ENCODE measurements at places on chromosomes 4 and X. TPM values are rescaled to one million over a fixed set of nuclear protein-coding genes. Genes with fewer than 3 reads are reported as not detected.
A peak's percentile ranks its signal among the peaks of the same experiment; 100 is the strongest.

GRCh38 chr4:26719954-26720552, 136.2 kb downstream of the TBC1D19 start:
- H3K27ac ChIP-seq: no peak overlapping the region
- H3K4me3 ChIP-seq: no peak overlapping the region
- DNase-seq: no peak
- no peaks in the 10 kb centered on the region for H3K27me3 ChIP-seq
- no peaks in the 10 kb centered on the region for H3K36me3 ChIP-seq

- H3K36me3 ChIP-seq: no peaks in the 10 kb centered on the region
- no peak overlapping the region for H3K27ac ChIP-seq
- no peak overlapping the region for H3K4me3 ChIP-seq
- no peaks in the 10 kb centered on the region for H3K4me1 ChIP-seq
- no peaks in the 10 kb centered on the region for H3K27me3 ChIP-seq
- DNase-seq: no peak
These were observed 23.0 kb downstream of the NAT8L start for GRCh38 chr4:2082118-2082517.

- no peak overlapping the region for H3K27ac ChIP-seq
- no peak overlapping the region for H3K4me3 ChIP-seq
- DNase-seq: no peak
- no peaks in the 10 kb centered on the region for H3K4me1 ChIP-seq
These were observed 556.5 kb upstream of the NR3C2 start for GRCh38 chr4:148998719-148999118.

The ANXA3 gene
- 243 TPM for total RNA-seq

DNA sequence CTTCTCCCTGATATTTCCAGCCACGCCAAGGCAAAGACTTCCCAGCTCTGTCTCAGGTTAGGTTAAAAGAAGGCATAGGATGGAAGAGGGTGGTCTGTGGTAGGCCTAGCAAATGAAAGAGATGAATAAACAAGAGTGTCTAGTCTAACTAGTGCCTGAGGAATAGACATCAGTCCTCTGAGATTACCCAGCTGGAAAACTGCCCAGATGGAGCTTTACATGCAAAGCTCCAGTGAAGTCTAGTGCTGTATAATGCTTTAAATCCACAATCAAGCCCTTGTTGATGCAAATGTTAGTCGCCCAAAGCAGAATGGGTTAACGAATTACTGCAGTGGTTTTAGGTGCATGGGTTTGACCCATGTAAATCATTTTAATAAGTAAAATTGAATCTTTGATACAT, 24.8 kb upstream of the GUCY1B1 start:
- H3K4me3 ChIP-seq: no peak overlapping the region
- no peak overlapping the region for H3K27ac ChIP-seq
- H3K27me3 ChIP-seq: no peaks in the 10 kb centered on the region
- no peaks in the 10 kb centered on the region for H3K4me1 ChIP-seq
- no peak for DNase-seq
- H3K36me3 ChIP-seq: no peaks in the 10 kb centered on the region

The DAPP1 gene
- total RNA-seq: 7.2 TPM

- H3K27ac ChIP-seq: no peak overlapping the region
- no peaks in the 10 kb centered on the region for H3K36me3 ChIP-seq
- H3K4me3 ChIP-seq: no peak overlapping the region
These were observed 29.6 kb downstream of the TRIM2 start for GRCh38 chr4:153233761-153234371.

- DNase-seq: peak; percentile 64
- no peaks in the 10 kb centered on the region for H3K4me1 ChIP-seq
- peak within 1 kb of the TSS; percentile 56 for H3K27ac ChIP-seq
- no peaks in the 10 kb centered on the region for H3K36me3 ChIP-seq
- peak within 1 kb of the TSS; percentile 36 for H3K4me3 ChIP-seq
- no peaks in the 10 kb centered on the region for H3K27me3 ChIP-seq
These were observed at the start of gene CXXC4 for GRCh38 chr4:104494822-104495559. TSS of gene CXXC4 (minus strand) at chr4:104494894. CDS start at chr4:104491802, 3,092 bp downstream.

The ADH7 gene
- not detected for total RNA-seq

DNA sequence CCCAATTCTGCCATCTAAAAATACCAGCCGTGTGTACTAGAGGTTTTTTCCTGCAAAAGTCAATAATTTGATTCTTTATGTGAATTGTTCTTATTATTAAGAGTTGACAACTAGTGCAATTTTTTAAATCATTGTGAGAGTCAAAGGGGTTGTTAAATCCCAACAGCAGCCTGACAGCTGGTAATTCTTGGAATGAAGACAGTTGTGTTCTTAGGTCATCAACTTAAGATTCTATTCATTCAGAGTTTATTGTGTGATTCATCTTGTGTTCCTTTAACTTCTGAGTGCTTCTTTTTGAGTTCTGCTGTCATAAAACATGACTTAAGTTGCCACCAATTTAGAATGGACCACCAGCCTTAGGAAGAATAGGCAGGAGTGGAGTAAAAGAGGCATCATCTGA, 329.0 kb downstream of the NAF1 start:
- no peak for DNase-seq
- H3K27ac ChIP-seq: no peak overlapping the region
- no peaks in the 10 kb centered on the region for H3K36me3 ChIP-seq
- H3K27me3 ChIP-seq: no peaks in the 10 kb centered on the region

The PROM1 gene
- 0.18 TPM for total RNA-seq

- H3K27ac ChIP-seq: no peak overlapping the region
- no peak overlapping the region for H3K4me3 ChIP-seq
- no peaks in the 10 kb centered on the region for H3K36me3 ChIP-seq
- no peak for DNase-seq
These were observed 103.5 kb downstream of the FHDC1 start for GRCh38 chr4:153039542-153040185.

DNA sequence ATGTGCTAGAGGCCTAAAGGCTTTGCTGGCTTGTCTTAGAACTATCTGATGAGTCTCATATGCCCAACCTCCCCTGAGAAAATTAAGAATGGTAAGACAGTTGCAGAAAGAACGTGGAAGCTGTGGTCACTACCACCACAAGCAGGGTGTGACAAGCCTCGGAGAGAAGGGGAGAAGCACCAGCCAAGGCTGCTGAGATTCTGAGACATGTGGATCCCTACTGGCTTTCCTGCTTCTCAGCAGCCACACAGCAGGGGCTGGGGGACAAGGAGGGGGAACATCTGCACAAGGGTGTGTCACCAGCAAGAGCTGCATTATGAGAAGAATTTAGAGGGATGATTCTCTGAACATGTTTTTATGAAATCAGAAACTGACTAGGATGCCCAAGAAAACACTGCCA, 19.4 kb downstream of the TAPT1 start:
- no peaks in the 10 kb centered on the region for H3K4me1 ChIP-seq
- no peak overlapping the region for H3K4me3 ChIP-seq

- no peak overlapping the region for H3K27ac ChIP-seq
- no peak overlapping the region for H3K4me3 ChIP-seq
- DNase-seq: no peak
- no peaks in the 10 kb centered on the region for H3K4me1 ChIP-seq
These were observed 40.9 kb downstream of the SEPTIN11 start for GRCh38 chr4:76990288-76991080.

DNA sequence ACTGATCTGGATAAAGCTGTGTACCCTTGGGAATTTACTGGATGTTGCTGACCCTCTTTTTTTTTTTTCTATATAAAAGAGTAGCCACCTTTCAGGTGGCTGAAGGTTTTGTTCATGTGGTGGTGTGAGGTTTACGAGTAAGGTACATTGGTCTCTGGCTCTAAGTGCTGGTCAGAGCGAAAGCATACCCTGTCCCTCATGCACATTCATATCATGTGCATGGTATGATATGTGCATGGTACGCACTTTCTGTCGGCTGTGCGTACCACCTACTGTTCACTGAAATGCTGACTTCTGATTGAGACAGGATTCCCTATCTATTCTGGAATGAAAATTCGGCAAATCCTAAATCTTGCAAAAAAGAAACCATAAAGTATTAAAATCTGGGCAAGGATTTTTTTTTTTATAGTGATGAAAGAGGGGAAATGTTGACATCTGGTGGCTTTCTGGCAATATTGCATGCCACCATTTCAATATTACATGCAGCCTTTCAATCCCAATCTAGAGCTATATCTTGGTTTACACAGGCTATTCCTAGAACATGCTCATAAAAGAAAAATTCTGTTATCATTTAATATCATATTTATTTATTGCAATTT, 32.8 kb downstream of the FAM149A start:
- no peaks in the 10 kb centered on the region for H3K36me3 ChIP-seq
- no peak for DNase-seq
- no peak overlapping the region for H3K27ac ChIP-seq
- H3K4me3 ChIP-seq: peak overlapping the region; percentile 21
- H3K4me1 ChIP-seq: no peaks in the 10 kb centered on the region

- no peaks in the 10 kb centered on the region for H3K36me3 ChIP-seq
- no peaks in the 10 kb centered on the region for H3K27me3 ChIP-seq
- H3K27ac ChIP-seq: peak overlapping the region; percentile 65
- H3K4me3 ChIP-seq: no peak overlapping the region
- DNase-seq: peak; percentile 34
These were observed 22.5 kb upstream of the CENPU start for GRCh38 chr4:184756399-184756798.

- H3K36me3 ChIP-seq: no peaks in the 10 kb centered on the region
- DNase-seq: no peak
- no peaks in the 10 kb centered on the region for H3K27me3 ChIP-seq
- H3K27ac ChIP-seq: no peak overlapping the region
- no peaks in the 10 kb centered on the region for H3K4me1 ChIP-seq
These were observed 813.5 kb upstream of the SLIT2 start for GRCh38 chr4:19438233-19438632.

The ZRSR2 gene
- 28.2 TPM for total RNA-seq

DNA sequence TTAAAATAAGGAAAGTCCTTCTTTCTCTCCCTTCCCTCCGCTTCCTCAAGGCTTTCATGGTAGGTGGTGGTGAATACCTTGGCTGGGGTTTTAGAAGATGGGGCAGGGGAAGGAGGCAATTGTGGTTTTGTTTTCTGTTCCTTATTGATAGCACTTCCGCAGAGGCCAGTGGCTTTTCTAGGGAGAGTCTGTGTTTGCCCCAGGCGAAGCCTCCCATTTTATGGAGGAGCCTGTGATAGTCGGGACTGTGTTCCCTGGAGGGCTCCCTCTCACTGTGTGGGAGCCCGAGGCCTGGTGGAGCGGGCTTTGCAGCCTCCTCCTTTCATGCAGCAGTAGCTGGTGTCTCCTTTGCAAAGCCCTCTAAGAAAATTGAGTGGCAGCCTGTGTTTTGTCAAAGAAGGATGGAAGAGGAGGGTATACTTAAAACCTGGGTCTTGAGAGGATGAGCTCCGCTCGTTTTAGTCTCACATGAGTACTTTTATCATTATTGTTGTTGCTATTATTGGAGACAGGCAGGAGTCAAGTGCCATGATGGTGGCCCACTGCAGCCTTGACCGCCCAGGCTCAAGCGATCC, 29.8 kb upstream of the STOX2 start:
- no peak overlapping the region for H3K4me3 ChIP-seq
- no peak for DNase-seq
- no peaks in the 10 kb centered on the region for H3K27me3 ChIP-seq
- H3K4me1 ChIP-seq: no peaks in the 10 kb centered on the region
- no peaks in the 10 kb centered on the region for H3K36me3 ChIP-seq

DNA sequence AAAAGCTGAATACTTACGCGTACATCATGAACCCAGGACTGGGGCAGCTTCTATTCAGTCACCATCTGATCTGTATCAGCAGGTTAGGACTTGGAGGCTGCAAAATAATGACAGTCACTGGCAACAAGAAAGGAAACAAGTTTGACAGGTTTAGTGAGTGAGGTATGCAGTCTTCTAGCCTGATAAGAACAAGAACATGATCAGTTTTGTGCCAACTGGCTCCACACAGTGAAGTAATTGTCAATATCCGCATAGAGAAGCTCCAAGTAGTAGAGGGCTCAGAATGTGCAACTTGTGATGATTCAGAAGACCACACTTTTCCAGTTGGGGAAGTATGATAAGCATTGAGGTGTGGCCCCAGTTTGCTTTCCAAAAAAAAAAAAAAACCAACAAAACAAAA, at the start of gene TMPRSS11F:
TMPRSS11F (minus strand) TSS at position 77 of the 400 bp plus-strand sequence; CDS start at position 28, 49 bp downstream.
- H3K4me3 ChIP-seq: no peak within 1 kb of the TSS
- DNase-seq: no peak
- no peaks in the 10 kb centered on the region for H3K27me3 ChIP-seq
- H3K36me3 ChIP-seq: no peaks in the 10 kb centered on the region
- H3K4me1 ChIP-seq: no peaks in the 10 kb centered on the region

The ZDHHC15 gene
- 8.6 TPM for total RNA-seq

The CT45A10 gene
- not detected for total RNA-seq

The RHOXF2 gene
- total RNA-seq: not detected

DNA sequence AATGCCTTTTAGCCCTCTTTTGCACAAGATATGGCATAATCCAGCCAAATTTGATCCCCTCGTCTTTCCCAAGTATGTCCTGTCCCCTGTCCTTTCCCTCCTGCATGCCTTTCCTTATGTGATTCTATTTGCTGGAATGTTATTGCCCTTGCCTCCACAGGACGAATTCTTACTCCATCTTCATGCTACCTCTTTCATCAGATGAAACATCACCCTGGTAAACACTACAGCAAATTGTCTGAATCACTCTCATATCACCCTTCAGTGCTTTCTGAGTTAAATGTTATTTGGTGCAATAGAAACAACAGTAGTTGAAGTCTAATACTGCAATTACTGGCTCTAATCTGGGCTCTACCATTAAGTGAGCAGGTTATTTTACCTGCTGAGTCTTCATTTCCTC, 52.2 kb upstream of the FAT1 start:
- DNase-seq: no peak
- no peak overlapping the region for H3K27ac ChIP-seq
- no peak overlapping the region for H3K4me3 ChIP-seq

DNA sequence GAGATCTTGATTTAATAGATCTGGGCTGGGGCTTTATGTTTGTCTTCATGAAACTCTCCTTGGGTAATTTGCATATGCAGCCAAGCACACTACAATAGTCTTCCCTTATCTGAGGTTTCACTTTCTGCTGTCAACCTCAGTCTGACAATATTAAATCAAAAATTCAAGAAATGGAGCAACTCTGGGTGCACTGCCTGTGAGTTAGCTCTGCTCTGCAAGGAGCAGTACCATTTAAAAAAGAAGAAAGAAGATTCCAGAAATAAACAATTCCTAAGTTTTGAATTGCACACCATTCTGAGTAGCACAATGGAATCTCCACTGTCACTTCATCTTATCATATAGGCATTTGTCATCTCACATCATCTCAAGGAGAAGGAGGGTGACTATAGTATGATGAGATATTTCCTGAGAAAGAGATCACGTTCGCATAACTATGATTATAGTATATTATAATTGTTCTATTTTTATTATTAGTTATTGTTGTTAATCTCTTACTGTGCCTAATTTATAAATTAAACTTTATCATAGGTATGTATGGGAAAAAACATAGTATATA, 9.4 kb downstream of the FNIP2 start:
- no peak for DNase-seq
- no peaks in the 10 kb centered on the region for H3K4me1 ChIP-seq
- H3K4me3 ChIP-seq: no peak overlapping the region
- no peak overlapping the region for H3K27ac ChIP-seq
- no peaks in the 10 kb centered on the region for H3K36me3 ChIP-seq
- no peaks in the 10 kb centered on the region for H3K27me3 ChIP-seq

The F11 gene
- total RNA-seq: not detected

- no peak for DNase-seq
- no peak overlapping the region for H3K4me3 ChIP-seq
- H3K36me3 ChIP-seq: no peaks in the 10 kb centered on the region
- H3K4me1 ChIP-seq: no peaks in the 10 kb centered on the region
- H3K27me3 ChIP-seq: no peaks in the 10 kb centered on the region
These were observed 213.4 kb upstream of the LNX1 start for GRCh38 chr4:53804719-53805118.

GRCh38 chr4:1187182-1187581, 14.8 kb upstream of the SPON2 start:
- no peaks in the 10 kb centered on the region for H3K27me3 ChIP-seq
- no peaks in the 10 kb centered on the region for H3K36me3 ChIP-seq
- DNase-seq: peak; percentile 30
- peak overlapping the region; percentile 99 for H3K27ac ChIP-seq

The VCX3A gene
- not detected for total RNA-seq

The EDA2R gene
- total RNA-seq: 12.0 TPM

The CSAG1 gene
- total RNA-seq: not detected

All from uterus (tissue), 4 donors.